ENCODE measurements at places on chromosomes 1 and 21. TPM values are rescaled to one million over a fixed set of nuclear protein-coding genes. Genes with fewer than 3 reads are reported as not detected.

CREB3L4 gene
- total RNA-seq, result 11.1 TPM

PRAMEF5 gene
- total RNA-seq, result not detected

TRIM33 gene
- total RNA-seq, result 42.1 TPM

TINAGL1 gene
- total RNA-seq, result 0.67 TPM

Measured in K562 (cell line).